ENCODE measurements at places on chromosomes 1 and 21.

- no peak for DNase-seq
Measured at GRCh38 chr1:221343607-221344006, 398.3 kb downstream of the DUSP10 start.

- no peak for DNase-seq
Measured at GRCh38 chr1:58013237-58013636, 533.3 kb downstream of the OMA1 start.

GRCh38 chr1:6200188-6200809 is 904 bp upstream of the RPL22 start:
- no peak for DNase-seq

GRCh38 chr1:239951511-239952140 is 140.1 kb upstream of the FMN2 start:
- peak; percentile 87 for DNase-seq

GRCh38 chr1:96370757-96371156 is 350.8 kb upstream of the PTBP2 start:
- no peak for DNase-seq

GRCh38 chr1:86692641-86693040 is 11.7 kb upstream of the SH3GLB1 start:
- DNase-seq = no peak

DNA sequence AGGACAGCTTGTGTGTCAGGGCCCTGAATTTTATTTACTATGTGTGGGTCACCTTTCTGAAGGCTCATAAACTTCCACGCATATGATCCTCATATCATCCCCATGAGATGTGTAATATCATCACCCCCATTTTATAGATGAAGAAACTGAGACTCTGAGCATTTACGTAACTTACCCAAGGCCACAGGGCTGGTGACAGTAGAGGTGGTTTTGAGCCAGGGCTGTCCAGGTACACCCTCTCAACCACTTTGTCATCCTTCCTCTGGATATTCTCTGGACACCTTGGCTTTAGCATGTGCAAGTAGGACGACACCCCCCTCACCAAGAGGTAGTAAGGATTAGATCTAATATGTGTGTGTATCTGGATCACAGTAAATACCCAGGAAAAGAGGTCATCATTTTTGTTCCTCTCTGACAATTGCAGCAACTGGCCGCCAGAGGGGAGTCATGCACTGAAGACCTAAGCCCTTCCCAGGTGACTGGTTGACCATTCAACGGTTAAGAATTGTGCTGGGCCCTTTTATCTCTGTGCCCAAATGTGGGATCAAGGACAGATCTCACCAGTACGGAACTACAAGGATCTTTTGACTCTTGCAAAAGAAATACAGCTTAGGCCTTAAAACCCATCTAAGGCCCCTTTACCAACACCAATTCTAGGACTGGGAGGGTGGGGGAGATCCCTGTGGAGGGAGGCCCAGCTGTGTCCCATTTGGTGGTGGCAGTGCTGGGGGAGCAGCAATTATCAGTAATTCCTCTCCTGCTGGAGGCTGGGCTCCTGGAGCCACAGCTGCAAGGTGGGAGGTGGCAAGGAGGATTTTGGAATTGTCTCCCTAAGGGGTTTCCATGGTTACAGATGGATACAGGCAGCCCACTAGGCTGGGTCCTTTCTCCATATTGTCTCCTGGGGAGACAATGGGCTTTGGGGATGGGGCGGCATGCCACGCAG is 13.7 kb upstream of the E2F2 start:
- DNase-seq = peak; percentile 84

DNA sequence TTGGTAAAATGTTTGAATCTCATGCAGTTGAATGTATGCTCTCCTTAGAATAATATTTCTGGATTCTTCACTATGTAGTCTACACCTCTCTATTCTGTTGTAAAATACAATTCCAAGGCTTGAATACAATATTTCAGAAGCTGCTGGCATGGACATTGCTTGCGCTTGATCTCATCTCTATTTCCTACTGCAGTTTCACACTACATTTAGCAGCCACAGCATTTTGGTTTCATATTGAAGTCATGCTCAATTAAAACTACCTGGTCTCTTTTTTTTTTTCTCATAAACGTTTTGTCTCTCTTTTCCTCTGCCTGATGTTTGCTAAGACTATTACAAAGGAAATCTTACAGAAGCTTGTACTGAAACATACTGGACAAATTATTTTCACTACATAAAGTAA is 631.0 kb upstream of the TMPRSS15 start:
- no peak for DNase-seq

- DNase-seq = no peak
Measured at GRCh38 chr1:59885160-59885832, 41.3 kb downstream of the CYP2J2 start.

DNA sequence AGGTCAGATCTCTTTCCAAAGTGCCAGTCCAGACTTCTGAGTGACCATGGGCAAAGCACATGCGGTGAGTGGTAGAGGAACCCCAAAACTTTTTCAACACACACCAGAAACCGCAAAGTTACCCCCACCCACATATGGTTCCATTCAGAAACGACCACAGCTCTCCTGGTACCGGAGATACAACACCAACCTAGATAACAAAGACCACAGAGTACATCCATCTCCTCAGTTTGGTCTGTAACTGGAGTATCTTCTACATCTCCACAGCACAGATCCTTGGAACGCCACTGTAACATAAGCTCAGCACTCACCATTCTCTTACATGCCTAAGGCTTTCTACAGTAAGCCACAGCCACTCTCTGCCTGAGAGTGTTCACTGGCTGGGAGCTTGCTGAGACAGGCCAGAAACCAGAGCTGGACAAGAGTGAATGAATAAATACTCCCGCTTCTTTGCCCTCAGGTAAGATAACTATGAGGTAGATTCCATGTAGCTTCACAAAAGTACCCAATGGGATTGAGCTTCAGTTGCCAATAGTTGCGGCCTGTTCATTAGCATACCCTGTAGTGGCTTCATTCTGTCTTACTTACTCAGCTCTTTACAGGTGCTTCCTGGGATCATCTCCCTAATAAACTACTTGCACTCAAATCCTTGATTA is 81.8 kb downstream of the SMYD3 start:
- DNase-seq = no peak

GRCh38 chr1:221631556-221631955 is 110.3 kb downstream of the DUSP10 start:
- DNase-seq = no peak

All from RPMI8226 (cell line).